ENCODE measurements at places on chromosomes 7 and 10.

DNA sequence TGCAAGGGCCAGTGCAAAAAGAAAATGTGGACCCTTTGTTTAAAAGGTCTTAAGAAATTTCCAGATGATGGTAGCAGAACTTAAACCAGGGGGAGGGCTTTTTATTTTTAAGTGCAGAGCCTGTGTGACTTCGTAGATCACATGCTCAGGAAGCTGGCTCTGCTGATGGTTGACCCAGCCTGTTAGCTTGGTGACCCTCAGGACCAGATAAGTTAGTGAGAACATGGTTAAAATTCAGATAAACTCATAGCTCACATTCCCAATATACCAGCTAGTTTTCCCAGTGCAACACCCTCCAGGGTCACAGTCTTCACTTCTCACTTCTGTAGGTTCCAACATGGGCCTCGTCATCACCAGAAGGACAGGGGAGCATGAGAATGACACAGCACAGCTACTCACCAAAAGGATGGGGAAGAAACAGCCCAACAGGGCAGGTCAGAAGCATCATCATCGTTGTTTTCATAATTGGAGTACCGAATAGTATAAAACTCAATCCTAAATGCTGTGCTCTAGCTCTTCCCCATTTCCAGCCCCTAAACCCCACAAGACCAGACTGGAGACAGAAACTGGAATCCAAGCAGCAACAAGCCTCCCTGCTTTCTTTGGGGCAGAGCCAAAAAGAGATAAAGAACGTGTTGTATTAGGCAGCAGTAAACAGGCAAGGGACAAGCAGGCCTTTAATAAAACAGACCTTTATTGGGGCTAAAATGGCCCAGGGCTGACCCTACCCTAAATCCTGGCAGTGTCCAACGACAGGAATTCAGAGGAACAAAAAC, 102.2 kb upstream of the ANKRD1 start:
- DNase-seq = no peak

GRCh38 chr10:101330631-101331225, 23.2 kb upstream of the BTRC start:
- DNase-seq = no peak

DNA sequence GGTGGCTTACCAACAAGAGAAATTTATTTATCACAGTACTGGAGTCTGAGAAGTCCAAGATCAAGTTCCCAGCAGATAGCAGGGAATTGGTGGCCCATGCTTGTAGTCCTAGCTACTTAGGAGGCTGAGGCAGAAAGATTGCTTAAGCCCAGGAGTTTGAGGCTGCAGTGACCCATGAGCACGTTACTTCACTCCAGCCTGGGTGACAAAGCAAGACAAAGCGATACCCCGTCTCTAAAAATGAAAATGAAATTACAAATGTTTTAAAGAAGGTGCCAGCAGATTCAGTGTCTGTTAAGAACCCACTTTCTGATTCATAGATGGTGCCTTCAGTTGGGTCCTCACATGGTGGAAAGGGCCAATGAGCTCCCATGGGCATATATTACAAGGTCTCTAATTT, 20.6 kb upstream of the ARHGAP12 start:
- no peak for DNase-seq

DNA sequence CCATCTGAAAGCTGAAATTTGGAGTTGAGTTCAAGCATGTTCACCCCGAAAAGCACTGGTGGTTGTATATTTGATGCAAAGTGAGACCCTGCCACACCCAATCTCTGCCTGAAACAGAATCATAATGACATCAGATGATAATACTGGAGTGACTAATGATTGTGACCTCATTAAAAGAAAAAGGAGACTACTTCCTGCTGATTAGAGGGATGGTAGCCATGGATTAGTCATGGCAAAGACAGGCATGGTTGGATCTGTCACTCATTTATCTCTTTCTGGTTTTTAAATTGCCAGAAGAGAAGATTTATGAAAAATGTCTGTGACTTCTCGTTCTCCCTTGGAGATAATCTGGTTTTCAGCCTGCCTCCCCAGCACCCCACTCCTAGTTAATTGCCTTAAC, 101.2 kb downstream of the BAMBI start:
- DNase-seq = no peak

DNA sequence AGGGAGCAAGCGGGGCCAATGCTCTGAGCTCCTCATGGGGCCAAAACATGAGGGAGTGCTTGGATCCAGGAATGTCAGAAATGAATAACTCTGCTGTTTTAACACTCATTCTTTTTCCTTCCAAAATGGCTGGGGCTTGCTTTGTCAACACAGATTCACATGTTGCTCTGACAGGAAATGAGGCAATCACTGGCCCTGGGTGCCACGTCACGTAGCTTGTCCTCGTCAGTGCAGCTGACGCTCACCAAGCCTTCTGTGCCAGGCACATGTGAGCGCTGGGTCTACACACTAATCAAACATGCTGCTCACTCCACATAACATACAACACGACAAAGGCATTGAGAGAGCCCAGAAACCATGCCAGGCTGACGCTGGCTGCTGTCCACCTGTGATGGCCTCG, 198.9 kb downstream of the WDR37 start:
- no peak for DNase-seq

All from activated T-cell treated with anti-CD3 and anti-CD28 coated beads for 4 hours (primary cell).